ENCODE measurements at places on chromosomes 6 and 20.

DNA sequence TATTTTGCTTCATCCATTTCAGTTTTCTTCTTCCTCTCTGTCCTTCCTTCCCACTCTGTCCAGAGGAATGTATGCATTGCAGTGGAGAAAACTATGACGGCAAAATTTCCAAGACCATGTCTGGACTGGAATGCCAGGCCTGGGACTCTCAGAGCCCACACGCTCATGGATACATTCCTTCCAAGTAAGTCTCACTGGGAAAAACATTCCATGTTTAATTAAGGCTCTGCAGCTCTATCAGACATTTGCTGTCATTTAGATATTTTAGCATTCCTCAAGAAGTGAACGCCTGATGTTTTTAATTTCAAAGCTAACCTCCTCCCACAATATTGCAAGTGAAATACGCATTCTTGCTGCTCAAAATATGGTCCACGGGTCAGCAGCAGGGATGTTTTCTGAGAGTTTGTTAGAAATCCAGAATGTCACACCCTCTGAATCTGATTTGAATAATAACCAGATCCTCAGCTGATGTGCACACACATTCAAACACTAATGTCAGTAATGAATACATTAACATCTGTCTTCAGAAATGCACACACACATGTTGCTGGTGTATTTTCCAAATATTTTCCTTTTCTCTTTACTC, 12.8 kb downstream of the PLG start:
- no peak for DNase-seq

GRCh38 chr6:47733879-47734558, 35.6 kb downstream of the ADGRF4 start:
- DNase-seq = no peak

GRCh38 chr20:44613575-44613974, 31.2 kb downstream of the PKIG start:
- no peak for DNase-seq

- peak; percentile 33 for DNase-seq
Measured at GRCh38 chr20:24701027-24701426, 231.6 kb downstream of the SYNDIG1 start.

DNA sequence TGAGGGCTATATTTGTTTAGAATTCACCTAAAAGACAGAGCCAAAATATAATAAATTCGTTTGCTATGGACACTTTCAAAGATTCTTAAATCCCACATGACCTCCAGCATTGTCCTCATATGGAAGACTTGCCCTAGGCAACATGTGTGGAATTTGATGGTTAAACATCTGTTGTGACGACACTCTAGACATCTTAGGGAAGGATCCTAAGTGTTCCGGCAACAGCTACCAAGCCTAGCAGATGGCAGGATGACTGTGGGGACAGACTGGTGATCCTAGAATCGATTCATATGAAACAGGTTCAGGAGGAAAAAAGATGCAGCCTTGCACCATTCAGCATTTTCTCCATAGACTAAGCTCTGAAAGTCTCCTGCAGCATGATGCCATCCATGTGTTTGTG, 77.6 kb upstream of the BACH2 start:
- no peak for DNase-seq

- no peak for DNase-seq
Measured at GRCh38 chr20:15235471-15236198, 898.2 kb upstream of the FLRT3 start.

GRCh38 chr6:107644513-107644912, 154.6 kb downstream of the SOBP start:
- DNase-seq = no peak

- DNase-seq = no peak
Measured at GRCh38 chr6:158684311-158684710, 34.5 kb downstream of the SYTL3 start.

GRCh38 chr20:48191200-48191599, 405.9 kb upstream of the SULF2 start:
- no peak for DNase-seq

- no peak for DNase-seq
Measured at GRCh38 chr6:135397172-135397952, 100.2 kb downstream of the AHI1 start.

DNA sequence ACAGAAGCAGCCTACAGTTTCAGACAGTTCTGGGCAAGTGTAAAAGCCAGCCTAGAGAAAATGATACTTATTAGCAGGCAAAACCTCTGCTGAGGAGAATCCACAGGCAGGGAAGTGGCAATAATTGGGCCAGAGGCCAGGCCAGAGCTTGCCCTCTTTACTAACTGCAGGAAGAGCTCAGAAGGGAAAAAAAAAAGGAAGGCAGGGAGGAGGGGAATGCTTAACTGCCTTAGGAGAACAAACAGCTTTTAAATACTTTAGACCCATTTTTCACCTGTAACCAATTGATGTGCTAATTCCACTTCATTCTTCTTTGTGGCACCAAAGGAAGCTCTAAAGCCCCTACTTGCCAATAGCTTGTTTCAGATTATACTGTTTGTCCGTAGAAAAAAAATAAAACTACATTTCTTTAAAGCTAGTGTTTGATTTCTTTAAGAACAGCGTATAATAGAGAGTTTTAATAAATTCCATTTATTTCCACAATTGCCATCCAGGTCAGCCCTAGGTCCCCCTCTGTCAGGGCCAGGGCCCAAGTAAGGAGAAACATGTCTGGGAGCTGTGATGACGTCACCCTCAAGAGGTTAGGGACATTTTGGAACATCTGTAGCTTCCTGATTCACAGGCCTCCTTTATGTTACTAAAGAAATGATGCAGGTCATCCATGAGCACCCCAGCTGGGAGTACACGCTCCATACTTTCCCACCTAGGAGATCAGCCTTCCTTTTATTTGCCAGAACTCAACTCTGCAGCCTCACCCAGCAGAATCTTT, 384.3 kb downstream of the CDC5L start:
- DNase-seq = no peak

DNA sequence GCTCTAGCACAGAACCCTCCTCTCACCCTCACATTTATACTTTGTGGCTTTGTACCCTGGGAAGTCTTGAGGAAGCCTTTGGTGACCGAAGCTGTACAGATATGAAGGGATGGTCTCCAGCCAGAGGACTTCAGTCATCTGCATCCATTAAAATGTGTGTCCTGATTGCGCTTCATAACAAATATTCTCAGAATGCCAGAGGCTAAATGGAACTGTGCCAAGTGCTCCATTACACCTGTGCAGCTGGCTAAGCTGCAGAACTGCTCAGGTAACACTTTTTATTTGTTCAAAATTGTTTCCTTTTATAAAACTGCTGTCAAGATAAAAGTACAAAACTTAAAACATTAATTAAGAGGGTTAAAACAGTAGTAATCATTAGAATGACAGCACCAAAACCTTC, 22.3 kb downstream of the TPBG start:
- no peak for DNase-seq

- no peak for DNase-seq
Measured at GRCh38 chr20:61185841-61186601, 66.0 kb upstream of the CDH4 start.

DNA sequence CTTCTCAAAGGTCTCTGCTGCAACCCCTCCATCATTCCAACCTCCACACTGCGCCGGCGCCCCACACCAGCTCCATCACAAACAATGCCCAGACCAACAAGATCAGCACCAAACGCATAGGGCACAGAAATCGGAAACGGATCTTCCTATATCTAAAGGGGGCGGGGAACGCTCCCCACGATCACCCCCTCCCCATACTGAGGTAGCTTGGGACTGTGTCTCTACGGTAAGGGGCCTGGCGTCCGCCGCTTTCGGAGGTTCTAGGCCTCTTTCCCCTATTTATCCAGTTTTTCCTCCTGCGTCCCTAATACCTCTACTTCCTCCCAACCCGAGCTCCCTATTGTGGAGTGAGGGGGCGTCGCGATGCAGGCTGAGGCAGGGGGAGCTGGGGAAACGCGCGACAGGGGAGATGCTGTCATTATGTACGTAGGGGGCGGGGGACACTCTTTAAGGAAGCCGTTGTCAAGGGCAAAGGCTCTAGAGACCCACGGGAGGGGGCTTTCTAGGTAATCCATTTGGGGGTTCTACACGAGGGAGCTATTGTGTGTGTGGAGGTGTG, 909 bp downstream of the DNAAF9 start:
- no peak for DNase-seq

DNA sequence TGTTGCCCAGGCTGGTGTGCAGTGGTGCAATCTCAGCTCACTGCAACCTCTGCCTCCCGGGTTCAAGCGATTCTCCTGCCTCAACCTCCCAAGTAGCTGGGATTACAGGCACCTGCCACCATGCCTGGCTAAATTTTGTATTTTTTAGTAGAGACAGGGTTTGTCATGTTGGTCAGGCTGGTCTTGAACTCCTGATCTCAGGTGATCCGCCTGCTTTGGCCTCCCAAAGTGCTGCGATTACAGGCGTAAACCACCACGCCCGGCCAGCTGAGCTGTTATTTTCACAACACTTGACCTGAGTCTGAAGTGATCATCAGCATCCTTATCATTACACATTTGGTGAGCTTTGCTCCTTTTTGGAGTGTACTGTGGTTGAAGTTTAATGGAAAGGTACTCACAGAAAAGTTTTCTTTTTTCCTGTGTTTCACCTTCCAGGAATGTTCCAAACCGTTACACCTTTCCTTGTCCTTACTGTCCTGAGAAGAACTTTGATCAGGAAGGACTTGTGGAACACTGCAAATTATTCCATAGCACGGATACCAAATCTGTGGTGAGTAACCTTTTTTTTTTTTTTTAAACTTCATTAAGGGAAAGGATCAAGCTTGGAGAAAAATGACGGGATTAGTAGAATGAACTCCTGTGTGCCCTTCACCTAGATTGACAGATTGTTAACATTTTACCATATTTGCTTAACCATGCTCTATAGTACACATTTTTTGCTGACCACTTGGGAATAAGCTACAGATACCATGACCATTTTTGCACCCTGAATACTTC, 9.7 kb downstream of the RNF114 start:
- no peak for DNase-seq

DNA sequence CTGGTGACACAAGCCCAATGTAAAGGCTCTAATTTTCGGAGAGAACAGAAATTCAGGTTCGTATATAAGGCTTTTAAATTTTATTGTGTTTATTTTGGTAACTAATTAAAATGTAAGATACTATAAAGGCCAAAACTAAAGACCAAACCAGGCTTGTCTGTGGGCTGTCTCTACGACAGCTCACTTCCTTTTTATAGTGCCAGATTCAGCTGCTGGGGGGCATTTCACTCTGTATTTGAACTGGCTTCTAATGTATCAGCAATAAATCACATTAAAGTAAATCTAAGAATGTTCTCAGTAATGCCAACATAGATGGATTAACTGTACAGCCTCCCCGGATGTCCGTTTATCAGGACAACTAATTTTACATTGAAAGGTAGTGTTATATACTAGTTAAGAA, 31.1 kb upstream of the STXBP5 start:
- DNase-seq = no peak

GRCh38 chr20:37398750-37399621, 53.0 kb downstream of the SRC start:
- no peak for DNase-seq

DNA sequence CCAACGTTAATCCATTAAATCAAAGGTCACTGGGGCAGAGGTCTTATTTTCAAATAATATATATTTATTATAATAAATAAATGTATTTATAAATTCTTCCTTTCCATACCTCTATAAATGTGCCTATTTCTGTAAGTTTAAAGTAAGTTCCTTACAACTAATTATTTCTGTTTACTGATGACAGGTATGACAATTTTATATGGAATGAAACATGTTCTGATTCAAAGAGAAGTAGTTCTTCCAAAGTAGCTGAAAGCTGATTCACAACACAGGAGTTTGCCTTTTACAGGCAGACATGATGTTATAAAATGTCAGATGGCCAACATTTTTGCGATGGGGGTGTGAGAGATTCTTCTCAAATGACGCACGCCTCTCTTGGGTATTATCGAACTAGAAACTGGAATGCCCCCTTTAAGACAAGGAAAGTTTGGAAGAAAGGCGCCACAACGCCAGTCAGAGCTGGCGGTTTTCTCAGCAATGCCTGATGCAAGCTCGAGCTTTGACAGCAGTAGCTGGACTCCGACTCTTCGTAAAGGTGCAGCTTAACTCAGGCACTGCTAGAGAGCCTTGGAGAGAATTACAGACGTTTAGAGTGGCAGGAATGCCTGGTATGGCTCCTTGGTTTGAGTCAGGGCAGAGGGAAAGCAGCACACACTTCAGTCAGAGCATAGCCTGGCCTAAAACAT, 92.1 kb downstream of the FOXC1 start:
- no peak for DNase-seq
